ENCODE measurements at places on chromosomes 1 and 21.

GRCh38 chr1:191152776-191153175, 675.1 kb upstream of the BRINP3 start:
- no peak for DNase-seq

GRCh38 chr1:172499636-172500141, 33.3 kb upstream of the SUCO start:
- DNase-seq = no peak

GRCh38 chr1:193457676-193458075, 271.3 kb upstream of the B3GALT2 start:
- DNase-seq = no peak

DNA sequence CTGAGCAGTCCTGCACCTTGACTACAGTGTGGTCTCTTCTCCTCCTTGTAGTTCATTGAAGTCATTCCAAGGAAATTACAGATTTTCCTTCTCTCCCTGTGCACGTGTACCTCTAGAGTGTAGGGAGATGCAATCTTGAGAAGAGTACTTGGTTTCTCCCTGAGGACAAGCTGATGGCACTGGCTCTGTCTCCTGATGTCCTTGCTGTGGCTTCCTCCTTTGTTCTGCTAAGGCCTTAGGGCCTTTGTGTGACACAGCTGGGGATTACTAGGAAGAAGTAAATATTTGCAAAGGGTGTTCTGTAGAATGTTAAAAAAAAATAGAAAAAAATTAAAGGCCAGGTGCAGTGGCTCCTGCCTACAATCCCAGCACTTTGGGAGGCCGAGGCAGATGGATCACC, 66.2 kb upstream of the APOBEC4 start:
- DNase-seq = no peak

- DNase-seq = no peak
These were observed 307.0 kb upstream of the SGIP1 start for GRCh38 chr1:66226985-66227384.

GRCh38 chr1:17198476-17199258, 6.3 kb upstream of the PADI1 start:
- no peak for DNase-seq

All from vagina (tissue), 2 donors.